H7 (cell line): ENCODE measurements at places on chromosomes 12 and 14.

DNA sequence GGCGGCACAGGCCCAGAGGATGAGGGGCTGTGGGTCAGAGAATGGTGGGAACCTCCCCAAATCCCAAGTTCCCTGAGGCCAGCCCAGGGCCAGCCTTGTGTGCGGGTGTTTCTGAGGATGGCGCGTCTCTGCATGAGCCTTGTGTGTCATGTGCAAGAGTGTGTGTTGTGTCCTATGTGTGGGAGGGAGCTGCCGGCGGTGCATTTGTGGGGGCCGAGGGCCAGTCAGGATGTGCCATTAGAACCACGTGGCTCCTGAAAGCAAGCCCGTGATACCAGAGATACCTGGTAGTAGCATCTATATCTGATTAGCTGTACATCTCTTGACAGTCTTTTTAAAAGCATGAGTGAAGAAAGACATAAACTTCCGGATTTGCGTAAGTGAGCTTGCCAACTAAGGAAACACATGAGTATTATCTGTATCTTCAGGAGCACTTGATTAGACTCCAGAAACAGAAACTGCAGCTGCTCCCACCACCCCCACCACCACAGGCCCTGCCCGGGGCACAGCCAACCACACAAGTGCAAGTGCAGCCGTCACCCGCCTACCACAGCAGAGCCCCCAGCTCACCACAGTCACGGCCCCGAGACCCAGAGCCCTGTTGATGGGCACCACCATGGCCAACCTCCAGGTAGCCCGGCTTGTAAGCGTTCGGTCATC lies 19.2 kb downstream of the DDX51 start:
- DNase-seq = no peak

DNA sequence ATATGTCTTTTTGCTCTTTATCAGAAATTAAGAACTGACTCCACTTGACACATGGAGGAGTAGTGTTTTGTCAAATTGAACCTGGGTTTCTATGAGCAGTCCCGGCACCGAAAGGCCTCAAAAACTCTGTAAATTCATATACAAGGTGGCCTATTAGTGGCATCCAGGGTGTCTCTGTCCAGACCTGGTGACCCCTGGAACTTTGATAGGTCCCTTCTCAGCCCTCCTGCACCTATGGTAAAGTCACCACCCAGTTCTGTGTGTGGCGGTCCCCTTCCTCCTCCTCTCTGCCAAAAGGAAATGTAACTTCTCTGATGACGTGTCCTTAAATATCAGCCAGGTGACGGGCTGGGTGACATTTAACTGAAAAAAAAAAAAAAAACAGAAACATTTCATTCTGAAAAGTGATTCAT lies 204.0 kb upstream of the FOXN3 start:
- DNase-seq = no peak

GRCh38 chr12:93802698-93803423 lies 125.7 kb downstream of the CRADD start:
- no peak for DNase-seq

DNA sequence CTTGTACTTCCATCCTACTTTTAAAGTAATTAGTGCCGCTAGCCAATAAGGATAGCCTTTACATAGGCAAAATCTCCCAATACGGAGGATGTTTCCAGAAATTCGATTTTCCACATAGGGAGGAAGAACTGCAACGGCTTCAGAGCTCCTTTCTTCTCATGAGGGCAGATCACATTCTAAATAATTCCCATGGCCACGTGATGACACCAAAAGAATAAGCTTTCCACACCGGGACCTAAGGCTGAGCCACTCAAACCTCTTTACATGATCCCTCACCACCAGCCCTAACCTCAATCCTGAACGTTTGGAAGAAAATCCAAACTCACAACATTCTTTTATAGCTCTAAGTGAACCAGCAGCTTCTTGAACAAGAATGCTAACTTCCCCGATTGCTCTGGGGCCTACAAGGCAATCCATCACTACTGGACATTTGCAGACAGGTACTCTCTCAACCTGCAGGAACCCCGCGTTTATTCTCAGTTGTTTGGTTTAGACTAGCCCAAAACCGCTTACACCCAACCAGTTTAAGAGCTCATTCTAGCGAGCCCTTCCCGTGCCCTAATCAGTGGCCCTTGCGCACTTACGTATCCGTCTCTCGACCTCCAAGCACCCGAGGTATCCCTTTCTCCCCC lies 884 bp downstream of the CAPRIN2 start:
- DNase-seq = no peak

DNA sequence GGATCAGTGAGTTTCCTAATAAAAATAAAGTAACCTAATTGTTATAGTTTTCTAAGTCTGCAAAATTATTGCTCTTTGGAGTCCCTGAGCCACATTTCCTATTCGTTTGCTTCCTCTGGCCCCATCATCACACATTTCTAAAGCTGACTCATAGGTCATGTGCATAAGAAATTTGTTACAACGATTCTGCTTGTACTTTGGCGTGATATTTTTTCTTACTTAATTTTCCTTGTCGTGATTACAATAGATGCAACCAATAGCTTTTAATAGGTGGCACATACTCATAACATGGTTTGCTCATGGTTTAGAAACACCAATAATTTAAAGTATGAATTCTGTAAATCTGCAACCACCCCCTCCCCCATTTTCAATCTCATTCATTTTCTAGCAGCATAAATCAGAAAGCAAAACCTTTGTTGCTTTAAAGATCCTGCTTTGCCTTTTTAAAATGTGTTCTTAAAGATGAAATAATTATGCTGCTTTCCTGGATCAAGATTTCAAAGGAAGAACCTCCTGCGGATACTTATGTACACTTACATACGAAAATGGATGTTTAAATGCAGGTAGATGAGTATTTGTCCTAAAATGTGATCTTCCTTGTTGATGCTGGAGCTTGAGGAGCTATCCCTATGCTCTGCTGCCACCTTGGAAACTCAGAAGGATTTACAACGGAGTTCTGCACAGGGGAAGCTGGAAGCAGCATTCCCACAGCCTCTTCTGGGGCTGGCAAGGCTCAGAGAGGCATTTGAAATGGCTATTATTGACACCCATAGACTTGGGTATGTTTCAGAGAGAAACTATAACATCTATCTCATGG lies 1.7 kb upstream of the FLRT2 start:
- DNase-seq = peak; percentile 48

DNA sequence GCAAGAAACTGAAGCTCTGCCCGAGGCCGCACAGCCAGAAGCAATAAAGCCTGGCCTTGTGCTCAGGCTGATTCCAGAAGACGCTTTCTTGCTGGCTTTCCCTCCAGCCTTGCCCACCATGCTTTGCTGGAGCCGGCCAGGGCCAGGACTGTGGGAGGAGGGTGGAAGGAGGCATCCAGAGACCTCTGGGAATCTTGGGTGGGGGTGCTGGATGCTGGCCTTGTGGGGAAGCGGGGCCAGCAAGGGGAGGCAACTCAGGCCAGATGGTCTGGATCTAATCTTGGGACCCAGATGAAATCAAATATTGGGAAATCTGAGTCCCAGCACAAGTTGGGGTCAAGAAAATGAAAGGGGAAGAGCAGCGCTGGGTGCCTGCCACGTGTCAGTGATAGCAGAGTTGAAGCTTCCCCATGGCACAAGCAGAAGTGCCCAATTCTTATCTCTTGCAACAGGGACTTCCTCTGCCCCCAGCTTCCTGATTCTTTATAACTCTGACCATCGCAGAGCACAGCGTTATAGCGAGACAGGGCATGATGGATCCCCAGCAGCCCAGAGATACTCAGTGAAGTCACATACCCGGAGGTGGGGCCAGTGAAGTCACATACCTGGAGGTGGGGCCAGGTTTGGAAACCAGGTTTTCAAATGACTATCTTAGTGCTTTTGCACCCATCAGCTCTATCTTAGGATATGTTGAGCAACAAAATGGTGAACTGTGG lies 6.4 kb upstream of the RABGGTA start:
- DNase-seq = no peak

DNA sequence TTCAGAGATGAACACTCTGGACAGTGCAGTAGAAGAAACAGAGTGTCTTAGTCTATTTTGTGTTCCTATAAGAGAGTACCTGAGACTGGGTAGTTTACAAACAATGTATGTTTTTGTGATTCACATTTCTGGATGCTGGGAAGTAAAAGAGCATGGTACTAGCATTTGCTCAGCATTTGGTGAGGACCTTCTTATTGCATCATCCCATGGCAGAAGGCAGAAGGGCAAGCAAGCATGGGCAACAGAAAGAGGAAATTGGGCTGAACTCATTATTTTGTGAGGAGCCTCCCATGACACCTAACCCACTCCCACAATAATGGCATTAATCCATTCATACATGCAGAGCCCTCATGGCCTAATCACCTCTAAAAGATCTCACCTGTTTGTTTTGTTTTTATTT lies 8.0 kb downstream of the ANKS1B start:
- DNase-seq = no peak

- DNase-seq = no peak
Observed at GRCh38 chr14:71301611-71302010, 394.4 kb downstream of the PCNX1 start.

- DNase-seq = no peak
Observed at GRCh38 chr12:109286252-109286651, 22.8 kb downstream of the FOXN4 start.

GRCh38 chr14:60327447-60328331 lies 78.7 kb downstream of the PPM1A start:
- DNase-seq = peak; percentile 77

DNA sequence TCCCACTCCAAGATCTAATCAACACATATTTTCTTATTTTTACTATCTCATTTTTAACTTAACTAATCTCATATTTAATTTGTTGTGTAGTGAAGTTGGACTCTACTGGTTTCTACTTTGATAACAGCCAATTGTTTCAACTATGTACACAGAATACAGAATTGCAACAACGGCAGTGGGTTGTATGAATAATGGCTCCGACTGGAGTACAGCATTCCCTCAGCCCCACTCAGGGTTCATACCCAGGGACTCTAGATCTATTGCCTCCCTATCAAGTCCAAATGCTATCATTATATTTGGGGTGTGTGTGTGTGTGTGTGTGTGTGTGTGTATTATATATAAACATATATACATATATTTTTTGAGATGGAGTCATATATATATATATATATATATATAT lies 52.3 kb downstream of the PAWR start:
- no peak for DNase-seq

DNA sequence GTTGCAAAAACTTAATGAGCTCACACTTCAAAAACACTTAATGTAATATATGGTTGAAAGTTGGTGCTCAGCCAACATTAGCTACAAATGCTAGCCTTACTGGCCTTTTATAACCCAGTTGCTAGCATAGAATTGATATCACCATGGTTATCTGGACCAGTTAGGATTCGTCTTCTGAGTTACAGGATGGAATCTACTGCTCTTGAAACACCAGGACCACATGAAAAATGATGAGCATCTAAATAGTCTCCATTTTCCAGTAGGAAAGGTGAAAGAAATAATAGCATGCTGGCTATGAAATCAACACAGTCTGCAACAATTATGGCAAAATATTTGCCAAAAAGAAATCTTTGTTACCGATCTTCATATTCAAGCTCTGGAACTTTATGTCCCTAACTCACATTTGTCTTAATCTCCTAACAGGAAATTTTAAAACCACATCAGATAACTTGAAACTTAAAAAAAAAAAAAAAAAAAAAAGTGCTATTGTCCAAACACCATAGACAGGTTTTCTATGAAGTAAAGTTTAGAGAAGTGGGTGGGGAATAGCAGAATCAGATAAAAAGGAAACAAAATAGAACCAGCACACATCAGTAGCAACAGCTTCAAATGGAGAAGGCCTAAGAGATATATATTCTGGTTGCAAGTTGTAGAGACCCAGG lies 12.6 kb upstream of the CD69 start:
- DNase-seq = no peak

DNA sequence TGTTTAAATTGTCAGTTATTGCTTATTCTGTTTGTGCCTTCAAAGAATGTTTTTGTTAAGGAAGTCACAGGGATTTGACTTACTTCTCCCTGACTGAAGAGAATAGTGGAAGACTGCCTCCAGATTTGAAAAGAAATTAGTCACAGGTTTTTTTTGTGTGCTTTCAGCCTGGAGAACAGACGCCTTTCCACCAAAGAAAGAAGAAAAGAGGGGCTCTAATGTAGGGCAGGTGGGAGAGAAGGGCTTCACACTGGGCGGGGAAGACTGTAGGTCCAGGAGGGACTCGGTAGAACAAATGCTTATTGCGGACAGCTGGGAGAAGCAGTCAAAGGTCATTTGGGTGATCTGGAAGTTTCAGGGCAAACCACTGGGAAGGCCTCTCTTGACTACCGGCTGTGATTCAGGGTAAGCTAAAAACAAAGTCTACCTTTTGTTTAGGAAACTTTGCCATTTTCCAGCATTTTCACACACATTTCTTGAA lies 76.8 kb downstream of the SAMD4A start:
- DNase-seq = no peak

DNA sequence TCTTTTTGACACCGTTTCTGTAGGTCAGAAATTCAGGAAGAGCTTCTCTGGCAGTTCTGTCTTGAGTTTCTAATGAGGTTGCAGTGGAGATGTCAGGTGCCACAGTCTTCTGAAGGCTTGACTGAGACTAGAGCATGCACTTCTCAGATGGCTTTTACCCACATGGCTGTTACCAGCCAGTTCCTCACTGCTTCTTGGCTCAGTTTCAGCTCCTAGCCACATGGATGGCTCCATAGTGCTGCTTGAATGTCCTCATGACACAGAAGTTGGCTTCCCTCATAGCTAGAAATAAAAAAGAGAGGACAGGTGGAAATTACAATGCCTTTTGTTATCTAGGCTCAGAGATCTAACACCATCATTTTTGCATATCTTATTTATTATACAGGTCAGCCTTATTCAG lies 38.1 kb upstream of the SLC2A13 start:
- DNase-seq = no peak

- peak; percentile 78 for DNase-seq
Observed at GRCh38 chr12:64318605-64319004, 72.0 kb downstream of the C12orf56 start.

GRCh38 chr12:132354211-132354981 lies 25.0 kb upstream of the GALNT9 start:
- DNase-seq = no peak

DNA sequence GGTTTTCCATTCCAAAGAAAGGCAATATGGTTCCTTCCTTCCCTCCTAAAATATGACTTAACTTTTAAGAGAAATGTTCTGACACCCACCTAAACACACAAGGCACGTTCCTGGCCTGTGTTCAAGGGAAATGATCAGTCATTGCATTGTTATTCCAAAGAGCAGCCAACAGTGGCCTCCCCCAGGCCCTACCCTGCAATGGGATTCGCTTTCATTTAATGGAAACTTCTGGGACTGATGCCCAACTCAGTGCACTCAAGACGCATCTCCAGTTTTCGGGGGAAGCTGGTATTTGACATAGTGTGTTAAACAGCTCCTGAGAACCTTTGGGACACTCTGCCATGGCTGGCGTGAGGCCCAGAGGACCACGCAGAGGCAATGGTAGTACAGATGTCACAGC lies 65.9 kb downstream of the DDX51 start:
- DNase-seq = no peak

GRCh38 chr12:112199136-112199535 lies 73.8 kb downstream of the TRAFD1 start:
- no peak for DNase-seq

- no peak for DNase-seq
Observed at GRCh38 chr12:117158096-117158495, 32.2 kb downstream of the FBXO21 start.

- DNase-seq = no peak
Observed at GRCh38 chr12:77782766-77783165, 47.9 kb upstream of the NAV3 start.
